Esophagus squamous epithelium (tissue), 5 donors: ENCODE measurements at places on chromosomes 3 and 15.
A peak's percentile ranks its signal among the peaks of the same experiment; 100 is the strongest.

DNA sequence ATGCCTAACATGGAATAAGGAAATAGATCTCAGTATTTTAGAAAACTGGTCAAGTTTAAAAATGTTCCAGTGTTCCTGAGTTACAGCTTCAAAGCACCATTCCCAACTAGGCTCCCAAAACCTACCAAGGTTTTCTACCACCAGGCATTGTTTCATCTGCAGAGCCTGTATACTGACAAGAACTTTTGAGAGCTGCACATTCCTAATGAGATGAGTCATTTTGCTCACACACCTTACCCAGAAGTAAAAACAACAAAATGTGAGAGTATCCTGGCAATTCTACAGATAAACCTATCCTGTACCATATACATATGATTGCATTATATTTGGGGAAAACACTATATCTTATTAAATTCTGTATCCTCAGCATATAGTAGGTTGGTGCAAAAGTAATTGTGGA lies 90.7 kb downstream of the ATP8B4 start:
- DNase-seq: no peak
- H3K27me3 ChIP-seq: no peaks in the 10 kb centered on the region
- H3K27ac ChIP-seq: no peak overlapping the region
- H3K4me1 ChIP-seq: no peaks in the 10 kb centered on the region
- no peak overlapping the region for H3K4me3 ChIP-seq

DNA sequence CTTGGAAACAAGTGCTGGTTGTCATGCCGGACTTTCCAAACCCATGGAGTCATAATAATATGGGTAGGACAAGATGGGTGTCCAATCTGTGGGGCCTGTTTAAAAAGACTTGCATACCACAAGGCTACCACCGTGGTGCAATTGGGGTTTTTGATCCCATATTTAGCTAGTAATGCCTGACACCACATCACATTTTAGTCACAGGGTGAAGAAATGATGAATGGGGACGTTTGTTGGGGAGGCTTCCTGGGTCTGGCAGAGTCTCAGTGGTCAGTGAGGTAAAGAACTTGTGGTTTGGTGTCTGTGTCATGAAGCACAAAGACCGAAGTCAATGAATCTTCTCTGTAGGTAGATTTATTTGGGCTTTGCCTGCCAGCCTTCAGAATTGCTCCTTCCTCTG lies 31.0 kb downstream of the P3H2 start:
- no peak for DNase-seq
- peaks cover 6% of the 10 kb centered on the region for H3K4me1 ChIP-seq
- no peak overlapping the region for H3K27ac ChIP-seq
- no peaks in the 10 kb centered on the region for H3K27me3 ChIP-seq
- no peaks in the 10 kb centered on the region for H3K36me3 ChIP-seq

DNA sequence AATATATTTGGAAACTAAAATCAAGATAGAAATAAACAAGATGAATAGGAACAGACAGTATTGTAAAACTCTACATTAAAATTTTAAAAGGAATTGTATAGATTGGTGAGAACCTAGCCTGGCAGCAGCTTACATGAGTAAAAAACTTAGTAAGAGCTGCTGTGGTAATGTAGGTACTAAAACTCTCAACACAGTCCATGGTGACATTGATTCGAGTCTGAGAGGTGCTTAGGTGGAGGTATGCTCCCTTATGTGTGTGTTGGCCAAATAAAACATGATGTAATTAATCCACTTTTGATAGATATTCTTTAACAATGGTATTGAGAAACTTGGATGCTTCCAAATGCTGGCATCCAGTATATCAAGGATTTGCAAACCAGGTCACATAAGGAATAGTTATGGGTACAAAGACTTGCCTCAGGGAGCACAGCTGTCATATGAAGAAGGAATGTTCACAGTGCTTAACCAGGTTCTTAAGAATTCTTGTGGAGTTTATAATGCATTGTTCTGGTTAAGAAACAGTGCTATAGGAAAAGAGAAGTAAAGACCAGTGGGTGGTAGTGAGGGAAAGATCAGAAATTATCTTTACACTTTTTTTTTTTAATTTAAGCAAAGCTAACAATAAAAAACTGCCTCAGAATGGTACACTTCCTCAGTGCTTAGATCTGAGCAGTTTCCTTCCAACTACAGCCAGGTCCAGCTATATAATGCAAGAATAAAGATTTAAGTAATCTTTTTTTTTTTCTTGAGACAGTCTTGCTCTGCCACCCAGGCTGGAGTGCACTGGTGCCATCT lies 24.6 kb upstream of the IL20RB start:
- H3K4me1 ChIP-seq: peaks cover 24% of the 10 kb centered on the region
- peak overlapping the region; percentile 29 for H3K27ac ChIP-seq
- H3K36me3 ChIP-seq: no peaks in the 10 kb centered on the region
- H3K27me3 ChIP-seq: no peaks in the 10 kb centered on the region

GRCh38 chr3:112002096-112002971 lies 3.6 kb downstream of the TAGLN3 start:
- H3K27ac ChIP-seq: no peak overlapping the region
- no peaks in the 10 kb centered on the region for H3K36me3 ChIP-seq
- no peak for DNase-seq
- H3K4me3 ChIP-seq: no peak overlapping the region

GRCh38 chr15:97479957-97480356 lies 480.5 kb upstream of the ARRDC4 start:
- H3K27me3 ChIP-seq: no peaks in the 10 kb centered on the region
- no peak overlapping the region for H3K27ac ChIP-seq
- no peaks in the 10 kb centered on the region for H3K36me3 ChIP-seq
- no peak overlapping the region for H3K4me3 ChIP-seq
- no peak for DNase-seq

GRCh38 chr3:5212628-5213573 lies 25.4 kb downstream of the EDEM1 start:
- no peaks in the 10 kb centered on the region for H3K4me1 ChIP-seq
- H3K36me3 ChIP-seq: peaks cover 39% of the 10 kb centered on the region
- H3K4me3 ChIP-seq: no peak overlapping the region
- no peak for DNase-seq
- H3K27ac ChIP-seq: no peak overlapping the region
- H3K27me3 ChIP-seq: no peaks in the 10 kb centered on the region

GRCh38 chr3:117526470-117527079 lies 817.0 kb downstream of the TUSC7 start:
- H3K4me3 ChIP-seq: no peak overlapping the region
- no peaks in the 10 kb centered on the region for H3K36me3 ChIP-seq
- no peak overlapping the region for H3K27ac ChIP-seq
- DNase-seq: no peak
- H3K4me1 ChIP-seq: no peaks in the 10 kb centered on the region

GRCh38 chr15:68801572-68802148 lies 19.0 kb downstream of the ANP32A start:
- no peaks in the 10 kb centered on the region for H3K36me3 ChIP-seq
- H3K27me3 ChIP-seq: no peaks in the 10 kb centered on the region
- no peak overlapping the region for H3K27ac ChIP-seq
- no peak for DNase-seq
- peaks cover 73% of the 10 kb centered on the region for H3K4me1 ChIP-seq
- H3K4me3 ChIP-seq: no peak overlapping the region
